ENCODE measurements at places on chromosomes 7 and 10. TPM values are rescaled to one million over a fixed set of nuclear protein-coding genes. Genes with fewer than 3 reads are reported as not detected.

The TAS2R3 gene
- polyA plus RNA-seq, result 0.14 TPM

The C7orf33 gene
- 0.82 TPM for polyA plus RNA-seq

The SCART1 gene
- polyA plus RNA-seq, result 0.72 TPM

The MBL2 gene
- not detected for polyA plus RNA-seq

The SEM1 gene
- polyA plus RNA-seq, result 253 TPM

The H2BK1 gene
- polyA plus RNA-seq, result not detected

The ARPC1B gene
- polyA plus RNA-seq, result 38.6 TPM

The CXCL12 gene
- polyA plus RNA-seq, result 319 TPM

GRCh38 chr7:91182819-91183764 lies 81.1 kb upstream of the FZD1 start:
- DNase-seq, result no peak

DNA sequence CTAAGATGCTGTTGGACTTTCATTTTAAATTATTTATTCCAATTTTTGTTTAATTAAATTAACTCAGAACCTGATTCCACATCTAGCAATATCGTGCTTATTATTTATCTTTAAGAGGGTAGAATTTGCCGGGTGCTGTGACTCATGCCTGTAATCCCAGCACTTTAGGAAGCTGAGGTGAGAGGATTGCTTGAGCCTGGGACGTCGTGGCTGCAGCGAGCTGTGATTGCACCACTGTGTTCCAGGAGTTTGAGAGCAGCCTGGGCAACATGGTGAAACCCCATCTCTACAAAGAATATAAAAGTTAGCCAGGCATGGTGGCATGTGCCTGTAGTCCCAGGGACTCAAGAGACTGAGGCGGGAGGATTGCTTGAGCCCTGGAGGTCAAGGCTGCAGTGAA lies 47.8 kb downstream of the ZFAND4 start:
- no peak for DNase-seq

DNA sequence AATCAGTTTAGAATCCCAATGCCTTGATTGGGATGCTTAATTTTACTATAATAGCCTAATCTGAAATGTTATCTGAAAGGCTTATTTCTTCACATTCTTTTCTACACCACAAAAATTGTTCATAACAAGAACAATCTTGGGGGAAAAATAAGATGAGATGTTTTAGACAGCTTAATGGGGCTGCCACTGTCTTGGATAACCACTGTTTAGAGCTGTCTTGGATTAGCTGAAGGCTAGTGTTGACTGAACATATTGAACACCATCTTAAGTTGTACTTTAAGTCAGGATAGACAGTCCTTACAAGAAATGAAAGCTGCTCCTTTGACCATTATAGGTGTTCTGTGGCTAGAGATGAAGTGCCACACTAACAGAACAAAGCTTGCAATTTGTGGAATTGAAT lies 501.3 kb downstream of the GFRA1 start:
- DNase-seq, result no peak

- no peak for DNase-seq
Measured at GRCh38 chr7:2145835-2146580, 86.7 kb downstream of the MAD1L1 start.

GRCh38 chr7:26144184-26145080 lies 7.6 kb upstream of the NFE2L3 start:
- no peak for DNase-seq

DNA sequence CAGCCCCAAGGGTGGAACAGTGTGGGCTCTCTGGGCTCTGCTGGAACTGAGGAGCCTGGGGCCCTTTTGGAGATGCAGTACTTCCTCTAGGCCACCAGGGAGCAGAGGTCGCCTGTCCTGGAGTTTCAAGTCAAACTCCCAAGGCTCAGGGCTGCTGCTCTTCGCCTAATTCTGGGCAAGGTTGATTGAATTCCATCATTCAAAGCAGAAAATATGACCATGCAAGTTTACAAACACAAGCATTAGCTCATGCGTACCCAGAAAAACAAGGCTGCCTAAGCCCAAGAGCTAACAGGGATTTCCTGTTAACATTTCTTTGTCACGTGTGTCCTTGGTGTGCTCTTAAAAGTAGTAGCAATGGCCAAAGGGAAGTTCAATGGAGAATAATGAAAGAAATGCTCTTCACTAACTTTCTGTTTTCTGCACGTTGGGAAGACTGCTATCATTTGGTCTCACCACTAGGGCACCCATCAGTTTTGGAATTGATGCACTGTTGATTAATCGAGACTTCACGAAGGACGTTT lies 20.1 kb downstream of the LDB3 start:
- DNase-seq, result peak; percentile 52

- no peak for DNase-seq
Measured at GRCh38 chr10:86344714-86345161, 21.9 kb downstream of the GRID1 start.

- no peak for DNase-seq
Measured at GRCh38 chr7:126728967-126729366, 523.8 kb downstream of the GRM8 start.

DNA sequence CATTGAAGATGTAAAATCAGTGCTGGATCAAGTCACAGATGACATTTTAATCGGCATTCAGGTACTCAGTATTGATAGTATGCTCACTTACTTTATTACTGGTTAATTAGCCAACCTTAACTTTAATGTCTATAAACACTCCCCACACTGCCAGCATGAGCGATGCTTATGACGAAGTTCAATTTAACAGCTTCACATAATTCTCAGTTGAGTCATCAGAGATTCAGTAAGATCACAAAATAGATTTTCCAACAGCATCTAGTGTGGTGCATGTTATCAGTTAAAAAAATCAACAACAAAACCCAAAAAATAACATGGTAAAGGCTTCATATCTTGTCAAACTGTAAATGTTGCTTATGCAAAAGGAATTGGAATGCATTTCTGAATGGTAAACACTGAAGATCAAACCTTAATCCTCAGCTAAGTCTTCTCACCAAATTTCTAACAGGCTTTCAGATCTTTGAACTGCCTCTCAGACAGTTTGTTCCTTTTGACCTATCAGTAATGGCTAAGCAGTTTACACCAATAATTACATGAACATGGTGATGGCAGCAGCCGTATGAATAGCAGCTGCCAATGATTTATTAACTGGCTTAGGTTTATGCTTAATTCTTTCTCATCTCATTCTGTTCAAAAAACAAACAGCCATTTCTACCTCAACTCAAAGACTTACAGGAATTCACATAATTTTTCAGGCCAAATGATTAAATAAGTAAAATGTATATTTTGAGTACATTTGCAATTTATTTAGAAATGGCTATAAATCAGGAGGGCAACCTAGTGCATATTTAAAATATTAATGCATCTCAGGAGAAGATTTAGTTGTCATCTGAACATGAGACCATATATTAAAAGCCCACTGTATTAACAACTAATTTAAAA lies 98.5 kb downstream of the CABCOCO1 start:
- no peak for DNase-seq

GRCh38 chr10:109934958-109935793 lies 11.9 kb upstream of the XPNPEP1 start:
- DNase-seq, result no peak

DNA sequence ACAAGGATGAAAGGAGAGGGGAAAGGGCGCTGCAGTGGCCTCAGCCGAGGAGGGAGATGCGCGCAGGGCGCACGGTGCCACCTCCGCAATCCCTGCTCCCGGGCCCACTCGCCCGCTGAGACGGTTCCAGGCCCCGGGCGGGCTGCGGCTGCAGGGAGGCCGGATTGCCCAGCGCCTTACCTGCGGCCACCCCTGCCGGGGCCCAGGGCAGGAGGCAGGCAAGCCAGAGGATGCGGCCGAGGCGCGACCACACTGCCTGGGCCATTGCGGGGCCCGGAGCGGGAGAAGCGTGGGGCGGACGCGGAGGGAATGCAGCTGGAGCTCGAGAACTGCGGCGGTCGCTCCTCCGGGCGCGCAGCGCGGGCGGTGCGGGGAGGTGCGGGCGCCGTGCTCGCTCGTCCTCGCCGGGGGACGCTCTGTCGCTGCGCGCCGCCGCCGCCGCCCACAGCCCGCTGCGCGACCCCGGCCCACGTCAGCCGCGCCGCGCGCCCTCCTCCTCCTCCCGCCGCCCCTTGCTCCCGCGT lies at the start of gene TMEM130:
Gene TMEM130 (minus strand): TSS at position 418 of the 524 bp plus-strand sequence. CDS start 153 bp downstream, at position 265.
- DNase-seq, result no peak

DNA sequence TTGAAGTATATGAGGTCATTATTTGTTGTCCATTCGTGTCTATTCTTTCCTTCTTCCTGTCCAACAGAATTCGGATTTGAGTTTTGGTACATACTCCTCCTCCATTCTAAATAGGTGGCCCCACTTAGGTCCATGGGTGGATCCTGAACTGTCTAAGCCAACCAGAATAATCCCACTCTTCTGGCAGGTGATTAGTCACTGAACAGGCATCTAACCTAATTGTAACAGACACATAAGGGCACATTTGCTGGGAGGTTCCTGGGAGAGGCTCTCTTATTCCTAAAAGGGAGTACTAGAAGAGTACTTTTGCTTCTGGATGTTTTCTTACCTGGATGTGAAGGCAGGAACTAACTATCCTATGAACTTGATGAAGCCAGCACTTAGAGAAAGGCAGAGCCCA lies 16.8 kb downstream of the LRRC72 start:
- no peak for DNase-seq
